ENCODE measurements at places on chromosomes 1 and 21. TPM values are rescaled to one million over a fixed set of nuclear protein-coding genes. Genes with fewer than 3 reads are reported as not detected.

DNA sequence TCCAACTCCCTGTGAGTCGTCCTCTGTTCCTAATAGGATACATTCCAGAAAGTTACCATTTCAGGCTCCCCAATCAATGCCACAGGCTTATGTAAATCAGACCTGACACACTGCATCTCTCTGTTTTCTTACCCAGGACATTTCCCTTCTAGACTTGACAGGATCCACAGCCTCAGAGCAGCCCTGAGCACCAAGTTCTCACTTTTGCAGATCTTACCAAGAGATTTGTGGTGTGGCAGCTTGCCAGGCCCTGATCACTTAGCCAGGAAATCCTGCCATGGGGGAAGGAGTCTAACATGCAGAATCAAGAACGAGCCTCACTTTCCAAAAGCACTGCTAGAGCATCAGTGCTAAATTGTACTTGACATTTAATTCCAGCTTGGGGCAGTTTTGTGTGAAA is 202.9 kb downstream of the TBX15 start:
- H3K27me3 ChIP-seq, result no peaks in the 10 kb centered on the region
- no peak for DNase-seq
- H3K4me1 ChIP-seq, result no peaks in the 10 kb centered on the region
- H3K4me3 ChIP-seq, result no peak overlapping the region

GRCh38 chr1:17229379-17229778 is 19.5 kb upstream of the PADI3 start:
- no peaks in the 10 kb centered on the region for H3K27me3 ChIP-seq
- no peak overlapping the region for H3K27ac ChIP-seq
- no peak overlapping the region for H3K4me3 ChIP-seq

DNA sequence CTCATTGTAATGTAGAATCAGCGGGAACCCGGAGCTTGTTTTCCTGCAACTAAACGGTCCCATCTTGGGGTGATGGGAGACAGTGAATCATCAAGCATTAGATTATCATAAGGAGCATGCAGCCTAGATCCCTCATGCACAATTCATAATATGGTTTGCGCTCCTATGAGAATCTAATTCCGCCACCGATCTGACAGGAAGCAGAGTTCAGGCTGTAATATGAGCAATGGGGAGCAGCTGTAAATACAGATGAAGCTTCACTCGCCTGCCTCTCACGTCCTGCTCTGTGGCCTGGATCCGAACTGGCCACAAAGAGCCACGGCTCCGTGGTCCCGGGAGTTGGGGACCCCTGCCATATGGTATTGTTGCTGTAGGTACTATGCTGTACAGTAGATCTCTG is 1.6 kb downstream of the IFI44 start:
- H3K27ac ChIP-seq, result no peak overlapping the region
- DNase-seq, result peak; percentile 33
- H3K27me3 ChIP-seq, result no peaks in the 10 kb centered on the region
- peaks cover 11% of the 10 kb centered on the region for H3K4me1 ChIP-seq

The TAF12 gene
- total RNA-seq, result 7.8 TPM

The CFH gene
- total RNA-seq, result 17.9 TPM

GRCh38 chr1:218985424-218985984 is 188.2 kb upstream of the LYPLAL1 start:
- H3K4me1 ChIP-seq, result no peaks in the 10 kb centered on the region
- H3K27ac ChIP-seq, result no peak overlapping the region
- no peaks in the 10 kb centered on the region for H3K27me3 ChIP-seq
- peak; percentile 7 for DNase-seq

DNA sequence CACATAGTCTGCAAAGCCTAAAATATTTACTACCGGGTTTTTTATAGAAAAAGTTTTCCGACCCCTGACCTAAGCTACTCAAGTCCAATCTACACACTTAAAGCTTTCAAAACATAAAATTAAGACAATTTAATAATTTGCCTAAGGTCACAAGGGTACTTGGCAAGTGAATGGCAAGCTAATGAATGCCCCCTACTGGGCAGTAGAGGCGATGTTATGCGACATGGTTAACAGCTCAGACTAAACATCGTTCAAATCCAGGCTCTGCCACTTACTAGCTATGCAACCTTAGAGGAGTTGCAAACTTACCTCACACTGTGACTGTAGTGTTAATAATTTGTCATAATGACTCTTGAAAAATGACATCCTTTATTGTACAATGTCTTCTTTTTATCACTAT is 317.2 kb upstream of the NFIA start:
- no peaks in the 10 kb centered on the region for H3K36me3 ChIP-seq
- H3K4me1 ChIP-seq, result no peaks in the 10 kb centered on the region
- no peaks in the 10 kb centered on the region for H3K27me3 ChIP-seq

The MPL gene
- 0.13 TPM for total RNA-seq

The KRTAP15-1 gene
- total RNA-seq, result not detected

The S100A7 gene
- total RNA-seq, result not detected
